Left cardiac atrium (tissue), 4 donors: ENCODE measurements at places on chromosomes 1 and 21. TPM values are rescaled to one million over a fixed set of nuclear protein-coding genes. Genes with fewer than 3 reads are reported as not detected.

Gene SYDE2
- total RNA-seq: 14.3 TPM

DNA sequence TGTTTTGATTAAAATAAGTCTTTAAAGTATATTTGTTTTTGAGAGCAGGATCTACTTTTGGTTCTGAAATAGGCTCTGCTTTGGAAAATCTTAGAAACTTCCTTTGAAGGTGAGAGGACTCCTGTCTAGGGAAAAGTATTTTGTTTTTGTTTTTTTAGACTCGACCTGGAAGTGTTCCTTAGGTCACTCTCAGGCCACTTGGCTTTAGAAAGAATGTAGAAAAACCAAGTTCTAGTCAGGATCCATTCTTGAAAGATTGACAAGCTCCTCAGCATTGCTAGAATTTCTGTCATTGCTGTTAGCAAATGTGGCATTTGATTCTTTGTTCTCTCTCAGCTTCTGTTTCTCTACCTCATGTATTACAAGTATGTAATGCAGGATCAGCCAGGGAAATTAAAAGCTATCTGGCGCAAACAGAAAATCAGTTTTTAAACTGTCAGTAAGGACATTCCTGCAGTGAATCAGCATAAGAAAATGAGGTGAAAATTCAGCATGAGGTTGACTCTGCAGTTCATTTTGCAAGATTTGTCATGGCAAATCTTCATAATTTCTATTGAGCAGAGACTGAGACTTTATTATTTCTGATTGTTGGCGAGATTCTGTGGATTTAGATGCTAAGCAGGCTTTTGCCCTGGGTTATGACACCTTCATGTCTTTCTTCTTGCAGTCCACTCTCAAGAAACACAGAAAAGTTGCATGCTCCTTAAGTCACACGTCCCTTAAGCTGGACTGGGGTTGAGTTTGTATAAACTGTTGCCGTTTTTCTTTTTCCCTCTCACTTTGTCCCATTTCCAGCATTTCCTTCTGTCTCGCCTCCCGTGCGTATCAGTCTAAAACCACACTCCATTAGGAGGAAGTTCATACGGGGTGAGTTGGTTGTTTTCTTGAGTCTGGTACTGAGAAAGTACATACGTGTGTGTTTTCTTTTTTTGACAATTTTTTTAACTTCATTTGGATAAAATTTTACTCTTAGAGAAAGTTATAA, 12.6 kb downstream of the NTPCR start:
- DNase-seq: no peak

Gene PLA2G4A
- 7.8 TPM for total RNA-seq

Gene CNN3
- total RNA-seq: 162 TPM

Gene SPRR3
- total RNA-seq: not detected

Gene C1orf94
- total RNA-seq: not detected

Gene RGS18
- total RNA-seq: 1.2 TPM

GRCh38 chr1:160781914-160782689, 13.9 kb upstream of the LY9 start:
- DNase-seq: no peak

- peak; percentile 77 for DNase-seq
Observed at GRCh38 chr1:50023292-50024159, at the start of gene AGBL4. Gene AGBL4, minus strand, starts transcription at chr1:50023954.

GRCh38 chr21:30083225-30083945, 83.2 kb downstream of the CLDN17 start:
- no peak for DNase-seq

DNA sequence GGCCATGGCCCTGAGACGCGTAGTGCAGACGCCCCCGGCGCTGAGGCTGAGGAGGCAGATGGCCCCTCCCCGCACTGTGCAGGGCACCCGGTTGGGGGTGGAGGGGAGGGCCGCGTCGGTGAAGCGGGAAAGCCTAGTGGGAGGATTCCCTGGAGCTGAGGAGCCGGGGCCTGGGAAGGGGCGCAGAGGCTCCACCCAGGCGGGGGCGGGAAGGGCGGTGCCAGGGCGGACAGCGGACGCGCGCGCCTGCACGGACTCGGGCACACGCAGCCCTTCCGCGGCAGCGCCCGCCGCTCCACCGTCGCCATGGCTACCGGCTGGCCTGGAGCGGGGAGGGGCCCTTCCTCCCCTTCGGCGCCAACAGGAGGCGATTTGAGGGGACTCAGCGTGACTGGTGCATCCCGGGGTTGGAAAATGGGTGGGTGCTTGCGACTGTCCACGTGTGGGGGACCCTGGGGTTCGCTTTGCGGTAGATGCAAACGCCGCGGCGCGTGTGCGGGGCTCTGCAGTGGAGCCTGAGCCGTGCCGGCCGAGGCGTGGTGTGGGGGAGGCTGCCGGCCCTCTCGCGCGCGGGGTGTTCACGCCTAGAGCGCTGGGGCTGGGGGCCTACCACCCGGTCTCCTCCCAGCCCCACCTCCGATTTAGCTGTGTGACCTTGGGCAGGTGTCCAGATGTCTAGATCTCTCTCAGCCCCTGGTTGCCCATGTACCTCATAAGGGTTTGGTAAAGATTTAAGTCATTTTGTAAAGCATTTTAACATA, 35.1 kb downstream of the PTPRF start:
- peak; percentile 79 for DNase-seq

DNA sequence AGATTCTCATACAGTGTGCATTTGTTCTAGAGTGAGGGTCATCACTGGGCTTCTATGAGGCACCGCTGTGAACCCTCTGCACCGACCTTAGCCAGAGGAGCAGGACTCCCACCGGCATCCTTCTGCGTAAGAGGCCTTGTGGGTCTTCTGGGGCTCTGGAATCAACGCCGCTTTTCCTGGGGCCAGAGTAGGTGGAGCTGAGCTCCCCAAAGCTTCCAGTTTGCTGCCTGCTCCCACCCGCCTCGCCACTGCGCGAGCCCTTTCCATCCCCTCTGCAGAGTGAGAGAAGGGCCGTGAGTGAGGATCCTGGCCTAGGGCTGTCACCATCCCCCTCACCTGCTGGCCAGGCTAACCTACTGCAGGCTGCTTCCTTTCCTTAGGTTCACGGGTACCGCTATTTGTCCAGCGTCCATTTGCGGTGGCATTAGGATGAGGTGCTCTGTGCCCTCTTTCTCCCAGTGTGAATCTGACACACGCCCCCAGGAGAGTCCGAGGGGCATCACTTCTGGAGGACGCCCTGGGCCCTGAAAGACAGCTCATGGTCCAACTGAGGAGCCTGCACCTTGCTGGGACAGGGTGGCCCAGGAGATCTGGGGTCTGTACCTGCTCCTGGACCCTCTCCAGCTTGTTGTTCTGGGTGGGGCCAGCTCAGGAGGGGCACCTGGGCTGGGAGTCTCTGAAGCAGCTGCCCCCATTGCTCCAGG, 36.2 kb downstream of the UMODL1 start:
- no peak for DNase-seq

GRCh38 chr1:228276174-228276831, 68.5 kb downstream of the OBSCN start:
- DNase-seq: no peak

- no peak for DNase-seq
Observed at GRCh38 chr1:171173069-171173468, 12.0 kb upstream of the FMO2 start.

Gene NID1
- total RNA-seq: 86.8 TPM

Gene OR2M3
- total RNA-seq: not detected

Gene OR2G6
- total RNA-seq: 0.03 TPM

DNA sequence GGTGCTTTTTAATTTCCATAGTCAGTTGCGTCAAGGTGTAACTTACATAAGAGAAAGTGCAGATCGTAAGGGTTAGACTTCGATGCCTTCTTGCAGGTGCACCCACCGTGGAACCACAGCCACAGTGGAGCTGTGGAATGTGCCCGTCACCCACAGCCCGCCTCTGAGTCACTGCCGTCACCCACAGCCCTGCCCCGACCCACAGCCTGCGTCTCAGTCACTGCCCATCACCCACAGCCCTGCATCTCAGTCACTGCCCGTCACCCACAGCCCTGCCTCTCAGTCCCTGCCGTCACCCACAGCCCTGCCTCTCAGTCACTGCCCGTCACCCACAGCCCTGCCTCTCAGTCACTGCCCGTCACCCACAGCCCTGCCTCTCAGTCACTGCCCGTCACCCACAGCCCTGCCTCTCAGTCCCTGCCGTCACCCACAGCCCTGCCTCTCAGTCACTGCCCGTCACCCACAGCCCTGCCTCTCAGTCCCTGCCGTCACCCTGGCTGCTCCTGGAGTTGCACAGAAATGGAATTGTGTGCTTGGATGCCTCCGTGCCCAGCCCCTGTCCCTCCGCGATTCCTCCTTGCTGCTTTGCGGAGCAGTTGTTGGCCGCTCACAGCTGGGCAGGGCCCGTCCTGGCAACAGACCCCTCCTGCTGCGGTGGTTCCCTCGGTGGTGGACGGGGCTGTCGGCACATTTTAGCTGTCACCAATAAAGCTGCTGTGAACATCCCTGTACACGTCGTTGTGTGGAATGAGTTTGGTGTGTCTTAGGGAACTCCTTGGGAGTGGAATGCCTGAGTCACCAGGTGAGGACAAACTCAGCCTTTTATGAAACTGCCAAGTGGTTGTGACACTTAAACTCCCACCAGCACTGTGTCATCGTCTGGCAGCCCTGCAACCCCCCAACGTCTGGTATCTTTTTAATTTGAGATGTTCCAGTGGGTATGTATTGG, 44.9 kb upstream of the COL6A2 start:
- DNase-seq: no peak
